ENCODE measurements at places on chromosomes 3 and 15. TPM values are rescaled to one million over a fixed set of nuclear protein-coding genes. Genes with fewer than 3 reads are reported as not detected.
A peak's percentile ranks its signal among the peaks of the same experiment; 100 is the strongest.

SCAANT1 gene
- not detected for total RNA-seq

SCN5A gene
- 0.09 TPM for total RNA-seq

FBLN2 gene
- total RNA-seq = 3.1 TPM

KNG1 gene
- 0.51 TPM for total RNA-seq

GABRG3 gene
- total RNA-seq = not detected

ACP3 gene
- 4.5 TPM for total RNA-seq

EAF2 gene
- total RNA-seq = 3.9 TPM

GRCh38 chr3:174488527-174488926 is 370.6 kb upstream of the NAALADL2 start:
- H3K4me1 ChIP-seq = no peaks in the 10 kb centered on the region
- no peak overlapping the region for H3K4me3 ChIP-seq
- H3K27me3 ChIP-seq = no peaks in the 10 kb centered on the region
- H3K27ac ChIP-seq = no peak overlapping the region
- H3K36me3 ChIP-seq = no peaks in the 10 kb centered on the region

DNA sequence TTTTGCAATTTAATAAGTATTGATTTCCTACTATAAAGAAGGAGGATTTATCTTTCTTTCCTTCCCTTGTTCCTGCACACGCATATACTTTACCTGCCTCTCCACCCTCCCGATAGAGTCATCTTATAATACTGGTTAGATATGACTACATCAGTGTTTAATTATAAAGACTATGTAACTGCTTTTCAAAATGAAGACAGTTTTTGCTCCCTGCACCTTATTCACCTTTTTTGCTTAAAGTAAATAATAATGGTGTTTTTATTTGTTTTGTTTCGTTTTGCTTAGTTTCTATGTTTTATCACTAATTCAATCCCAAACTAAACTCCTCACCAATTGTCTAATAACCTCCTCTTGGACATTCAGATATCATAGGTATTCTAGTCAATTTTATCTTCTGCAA is 101.9 kb upstream of the RORA start:
- no peaks in the 10 kb centered on the region for H3K4me1 ChIP-seq
- DNase-seq = no peak
- H3K27ac ChIP-seq = no peak overlapping the region
- H3K27me3 ChIP-seq = no peaks in the 10 kb centered on the region
- no peak overlapping the region for H3K4me3 ChIP-seq

GRCh38 chr3:152403632-152404066 is 134.9 kb downstream of the MBNL1 start:
- DNase-seq = no peak
- no peaks in the 10 kb centered on the region for H3K27me3 ChIP-seq
- no peaks in the 10 kb centered on the region for H3K36me3 ChIP-seq
- no peak overlapping the region for H3K4me3 ChIP-seq
- no peak overlapping the region for H3K27ac ChIP-seq

GRCh38 chr3:101253396-101253795 is 67.0 kb downstream of the IMPG2 start:
- no peak for DNase-seq
- H3K4me1 ChIP-seq = no peaks in the 10 kb centered on the region
- no peak overlapping the region for H3K4me3 ChIP-seq
- H3K27ac ChIP-seq = no peak overlapping the region
- H3K27me3 ChIP-seq = no peaks in the 10 kb centered on the region

DNA sequence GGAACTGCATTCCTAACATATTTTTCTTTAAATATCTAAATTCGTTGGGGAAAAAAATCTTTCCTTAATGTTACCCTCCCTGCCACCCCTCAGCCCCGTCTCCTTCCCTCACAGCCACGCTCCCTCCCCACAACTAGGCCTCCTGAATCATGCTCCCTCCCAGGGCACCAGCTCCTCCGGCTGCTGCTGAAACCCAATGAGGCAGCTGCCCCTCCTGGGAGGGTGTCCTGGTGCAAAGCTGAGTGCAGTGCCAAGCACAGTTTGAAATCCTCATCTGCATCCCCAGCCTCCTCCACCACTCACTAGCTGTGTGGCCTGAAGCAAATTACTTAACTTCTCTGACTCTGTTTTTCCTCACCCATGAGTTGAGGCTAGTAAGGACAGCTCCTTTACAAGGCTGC is 2.7 kb upstream of the NR2E3 start:
- no peak overlapping the region for H3K27ac ChIP-seq
- DNase-seq = no peak
- H3K36me3 ChIP-seq = no peaks in the 10 kb centered on the region
- H3K4me1 ChIP-seq = no peaks in the 10 kb centered on the region
- no peaks in the 10 kb centered on the region for H3K27me3 ChIP-seq
- H3K4me3 ChIP-seq = no peak overlapping the region

GRCh38 chr15:39336926-39337325 is 244.0 kb upstream of the THBS1 start:
- no peak overlapping the region for H3K27ac ChIP-seq
- H3K27me3 ChIP-seq = no peaks in the 10 kb centered on the region

DNA sequence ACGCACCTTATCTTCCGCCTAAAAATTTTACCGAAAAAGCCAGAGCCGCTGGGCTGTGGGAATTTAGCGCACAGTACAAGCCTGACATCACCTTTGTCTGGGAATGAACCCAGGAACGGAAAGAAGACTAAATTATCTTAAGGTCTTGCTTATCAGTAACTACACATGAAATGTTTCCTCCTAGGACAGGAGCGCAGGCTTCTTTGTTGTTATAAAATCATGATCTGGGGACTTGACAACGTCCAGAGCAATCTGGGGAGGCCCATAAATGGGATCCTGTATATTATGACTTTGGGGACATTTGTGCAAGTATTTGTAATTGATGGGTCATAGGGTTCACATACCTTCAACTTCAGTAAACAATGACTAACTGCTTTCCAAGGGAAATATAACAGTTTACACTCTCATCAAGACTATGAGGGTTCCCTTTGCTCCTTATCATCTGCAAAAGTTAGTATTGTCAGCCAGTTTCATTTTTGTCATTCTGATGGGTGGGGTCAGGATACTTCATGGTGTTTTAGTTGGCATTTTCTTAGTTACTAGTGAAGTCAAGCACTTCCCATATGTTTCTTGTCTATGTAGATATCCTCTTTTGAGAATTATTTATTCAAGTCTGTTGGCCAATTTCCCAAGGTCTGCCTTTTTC is 213.9 kb upstream of the PFN2 start:
- DNase-seq = no peak
- peaks cover 4% of the 10 kb centered on the region for H3K4me1 ChIP-seq
- peak overlapping the region; percentile 29 for H3K4me3 ChIP-seq
- no peak overlapping the region for H3K27ac ChIP-seq
- H3K27me3 ChIP-seq = no peaks in the 10 kb centered on the region
- no peaks in the 10 kb centered on the region for H3K36me3 ChIP-seq

DNA sequence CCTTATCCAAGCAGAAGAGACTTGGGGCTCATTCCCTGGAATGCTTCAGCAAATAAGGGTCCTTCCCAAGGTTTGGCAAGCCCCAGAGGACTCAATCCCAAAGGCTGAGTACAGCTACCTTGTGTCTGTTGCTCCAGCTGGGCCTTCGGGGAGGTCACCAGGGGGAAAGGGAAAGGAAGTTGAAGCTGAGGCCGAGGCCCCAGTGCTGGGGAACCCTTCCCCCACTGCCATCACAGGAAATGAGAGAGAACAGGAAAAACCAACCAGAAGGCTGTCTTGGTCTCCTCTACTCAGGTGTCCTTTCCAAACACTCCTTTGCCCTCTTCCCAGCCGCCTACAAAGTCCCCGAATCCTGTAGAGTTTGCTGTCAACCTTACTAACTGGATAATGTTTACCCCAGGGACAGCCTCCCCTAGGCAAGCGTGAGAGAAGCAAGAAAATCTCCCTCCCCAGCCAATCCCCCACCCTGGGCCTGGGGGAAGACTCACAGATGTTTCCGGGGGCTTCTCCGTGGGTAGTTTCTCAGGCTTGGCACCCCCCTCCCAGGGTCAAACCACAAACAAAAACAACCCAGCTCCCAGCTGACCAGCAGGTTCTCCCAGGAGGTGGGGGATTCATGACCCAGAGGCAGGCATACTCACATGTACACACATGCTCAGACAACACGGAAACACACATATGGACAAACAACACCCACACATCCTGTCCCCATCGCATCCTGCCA is 5.5 kb downstream of the CSRNP1 start:
- H3K4me3 ChIP-seq = no peak overlapping the region
- H3K36me3 ChIP-seq = peaks cover 36% of the 10 kb centered on the region
- H3K27ac ChIP-seq = peak overlapping the region; percentile 100
- peaks cover 45% of the 10 kb centered on the region for H3K4me1 ChIP-seq
- no peak for DNase-seq
- H3K27me3 ChIP-seq = no peaks in the 10 kb centered on the region

DNA sequence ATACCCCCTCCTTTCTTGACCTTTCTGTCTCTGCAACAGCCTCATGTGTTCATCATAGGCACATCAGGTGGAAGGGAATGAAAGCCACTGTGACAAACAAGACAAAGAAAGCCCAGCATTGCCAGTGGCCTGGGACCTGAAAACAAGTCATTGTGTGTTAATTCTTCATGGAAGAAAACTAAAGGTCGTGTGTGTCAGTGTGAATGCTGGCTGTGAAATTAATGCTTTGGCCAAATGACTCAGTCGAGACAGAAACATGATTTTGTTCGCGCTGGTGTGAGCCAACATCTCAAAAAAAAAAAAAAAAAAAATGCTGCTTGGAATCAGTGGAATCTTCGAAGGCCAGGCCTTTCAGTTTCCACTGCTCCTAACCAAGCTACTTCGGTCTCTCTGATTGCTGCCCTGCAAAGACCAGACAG is 386.5 kb upstream of the PROK2 start:
- DNase-seq = no peak
- no peak overlapping the region for H3K4me3 ChIP-seq
- no peaks in the 10 kb centered on the region for H3K4me1 ChIP-seq
- no peaks in the 10 kb centered on the region for H3K27me3 ChIP-seq
- H3K27ac ChIP-seq = no peak overlapping the region
- H3K36me3 ChIP-seq = no peaks in the 10 kb centered on the region

- H3K36me3 ChIP-seq = no peaks in the 10 kb centered on the region
- H3K27me3 ChIP-seq = no peaks in the 10 kb centered on the region
- DNase-seq = no peak
- no peak overlapping the region for H3K27ac ChIP-seq
- no peak overlapping the region for H3K4me3 ChIP-seq
- no peaks in the 10 kb centered on the region for H3K4me1 ChIP-seq
Observed at GRCh38 chr3:111690242-111690641, 95.1 kb upstream of the ZBED2 start.

GRCh38 chr3:187695449-187695848 is 6.9 kb downstream of the RTP2 start:
- H3K4me3 ChIP-seq = no peak overlapping the region
- no peaks in the 10 kb centered on the region for H3K4me1 ChIP-seq
- no peak for DNase-seq
- no peak overlapping the region for H3K27ac ChIP-seq

GRCh38 chr3:193971261-193971751 is 164.6 kb upstream of the HES1 start:
- no peak for DNase-seq
- H3K27ac ChIP-seq = no peak overlapping the region
- no peaks in the 10 kb centered on the region for H3K27me3 ChIP-seq
- H3K4me1 ChIP-seq = peaks cover 4% of the 10 kb centered on the region
- H3K36me3 ChIP-seq = no peaks in the 10 kb centered on the region

- no peak overlapping the region for H3K4me3 ChIP-seq
- H3K27ac ChIP-seq = no peak overlapping the region
- no peaks in the 10 kb centered on the region for H3K4me1 ChIP-seq
- DNase-seq = no peak
- no peaks in the 10 kb centered on the region for H3K36me3 ChIP-seq
Observed at GRCh38 chr3:140552898-140553297, 125.0 kb upstream of the TRIM42 start.

GRCh38 chr15:74960995-74961588 is 4.5 kb upstream of the RPP25 start:
- no peak for DNase-seq
- no peak overlapping the region for H3K4me3 ChIP-seq
- no peaks in the 10 kb centered on the region for H3K27me3 ChIP-seq
- no peaks in the 10 kb centered on the region for H3K36me3 ChIP-seq
- H3K27ac ChIP-seq = no peak overlapping the region
- H3K4me1 ChIP-seq = peaks cover 7% of the 10 kb centered on the region

DNA sequence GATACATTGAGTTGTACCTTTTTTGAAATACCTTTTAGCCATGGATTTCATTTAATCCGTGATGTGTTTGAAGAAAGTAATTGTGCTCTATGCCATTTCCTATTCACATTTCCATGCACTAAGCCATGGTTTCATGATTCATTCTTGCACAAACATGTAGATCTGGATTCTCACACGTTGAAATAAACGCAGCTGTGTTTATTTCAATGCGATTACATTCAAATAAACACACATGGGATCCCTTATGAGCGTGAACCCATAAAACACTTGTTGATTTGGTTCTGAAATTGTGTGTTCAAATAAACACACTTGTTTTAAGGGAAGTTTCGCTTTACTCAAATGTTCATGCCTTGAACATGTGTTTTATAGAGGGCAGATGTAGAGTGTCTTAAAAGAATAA is 39.2 kb downstream of the BBX start:
- no peak overlapping the region for H3K4me3 ChIP-seq
- DNase-seq = no peak
- no peaks in the 10 kb centered on the region for H3K36me3 ChIP-seq
- H3K4me1 ChIP-seq = no peaks in the 10 kb centered on the region
- H3K27ac ChIP-seq = no peak overlapping the region

DNA sequence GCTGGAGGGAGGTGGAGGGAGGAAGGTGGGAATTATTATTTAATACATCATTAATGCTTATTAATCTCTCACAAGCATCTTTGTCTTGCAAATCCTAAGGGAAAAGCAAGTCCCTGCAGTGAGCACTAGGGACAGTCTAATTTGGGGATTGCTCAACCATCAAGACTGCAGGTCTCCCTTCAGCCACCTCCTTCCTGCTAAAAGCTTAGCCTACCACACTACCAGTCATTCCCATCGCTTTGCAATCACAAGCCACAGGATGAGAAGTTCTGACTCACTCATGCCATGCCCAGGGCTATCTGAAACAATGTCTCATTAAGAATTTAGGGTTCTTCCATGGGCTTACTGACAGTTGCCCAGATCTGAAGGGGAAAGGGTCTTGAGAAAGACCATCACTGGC is 51.0 kb upstream of the EIF1B start:
- no peak for DNase-seq
- no peak overlapping the region for H3K4me3 ChIP-seq
- no peak overlapping the region for H3K27ac ChIP-seq

All from pancreas (tissue), 10 donors.